ENCODE measurements at places on chromosomes 13 and 19.

GRCh38 chr13:25111585-25111956, 15.6 kb downstream of the PABPC3 start:
- DNase-seq = no peak

- no peak for DNase-seq
These were observed 9.1 kb upstream of the BCAM start for GRCh38 chr19:44799627-44800346.

DNA sequence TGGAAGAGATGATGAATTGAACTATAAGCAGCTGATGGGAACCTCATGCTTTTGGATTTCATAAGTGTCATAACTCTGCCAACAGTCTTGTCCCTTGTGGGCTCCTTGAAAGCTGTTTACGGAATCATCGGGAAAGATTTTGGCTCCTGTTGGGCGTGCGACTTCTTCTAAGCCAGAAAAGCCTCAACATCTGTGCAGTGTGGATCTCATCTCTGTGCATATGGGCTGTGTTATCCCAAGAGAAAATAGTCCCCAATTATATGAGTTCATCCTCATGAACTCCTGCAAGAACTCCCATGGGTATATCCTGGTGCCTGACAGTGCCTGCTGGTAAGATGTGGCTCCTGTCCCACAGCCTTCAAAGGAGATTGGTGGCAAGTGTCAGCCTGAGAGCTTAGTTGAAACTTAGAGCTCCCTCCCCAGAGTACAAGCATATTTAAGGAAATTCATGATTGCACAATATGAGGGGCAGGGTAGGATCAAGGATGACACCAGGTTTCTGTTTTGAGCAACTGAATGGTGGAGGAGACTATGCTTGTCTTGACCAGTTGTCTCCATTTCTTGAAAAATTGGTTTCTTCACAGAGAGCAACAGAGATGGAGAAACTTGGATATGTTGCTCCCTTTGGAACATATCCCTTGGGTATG, 243.5 kb downstream of the ITGBL1 start:
- no peak for DNase-seq

- peak; percentile 80 for DNase-seq
These were observed 24.8 kb downstream of the ZNF473 start for GRCh38 chr19:50050406-50051227.

DNA sequence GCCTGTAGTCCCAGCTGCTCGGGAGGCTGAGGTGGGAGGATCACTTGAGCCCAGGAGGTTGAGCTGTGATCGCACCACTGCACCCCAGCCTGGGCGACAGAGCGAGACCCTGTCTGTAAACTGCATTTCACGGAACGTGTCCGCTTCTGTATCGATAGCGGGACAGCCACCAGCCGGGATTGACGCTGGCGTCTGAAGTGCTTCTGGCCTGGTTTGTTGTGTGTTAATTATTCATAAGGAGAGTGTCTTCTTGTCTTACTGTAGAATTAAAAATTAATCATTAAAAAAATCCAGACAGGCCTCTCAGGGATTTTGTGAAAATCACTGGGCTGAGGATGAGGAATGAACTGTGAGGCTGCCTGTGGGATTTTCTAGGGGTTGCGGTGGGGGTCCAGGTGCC, 16.2 kb upstream of the MISP start:
- DNase-seq = no peak

DNA sequence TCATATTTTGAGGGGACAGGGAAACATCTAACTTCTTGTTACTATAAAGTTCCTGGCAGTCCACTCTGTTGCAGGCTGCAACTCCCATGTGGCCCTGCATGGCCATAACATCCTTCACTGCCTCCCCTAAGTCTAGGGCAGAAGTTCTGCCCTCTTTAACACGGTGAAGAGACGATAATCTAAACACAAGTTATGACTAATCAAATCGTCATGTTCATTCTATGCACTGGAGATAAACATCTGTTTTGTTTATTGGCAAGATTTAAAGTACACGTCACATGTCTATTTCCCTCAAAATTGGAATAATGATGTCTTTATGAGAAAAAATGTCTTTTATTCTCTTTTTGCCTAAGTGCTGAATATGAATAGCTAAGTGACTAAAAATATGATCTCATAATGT, 1629.4 kb downstream of the PCDH9 start:
- DNase-seq = no peak

DNA sequence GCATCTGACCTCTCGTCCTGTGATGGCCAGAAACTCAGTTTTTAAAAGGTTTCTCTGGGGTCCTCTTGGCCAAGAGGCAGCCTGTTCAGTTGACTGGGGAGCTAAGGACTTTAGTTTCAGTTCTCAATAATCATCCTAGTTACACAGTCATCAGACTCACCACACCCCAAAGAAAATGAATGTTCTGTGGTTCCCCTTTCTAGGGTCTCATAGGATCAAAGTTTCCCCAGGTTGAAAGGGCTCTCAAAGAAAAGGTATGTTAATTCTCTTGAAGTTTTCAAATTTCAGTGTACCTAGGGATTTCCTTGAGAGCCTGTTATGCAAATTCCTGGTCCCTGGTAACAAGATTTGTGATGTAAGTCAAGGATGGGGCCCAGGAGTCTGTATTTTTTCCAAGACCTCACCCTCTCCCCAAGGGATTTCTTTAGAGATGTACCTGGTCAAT, 94.9 kb downstream of the FAM216B start:
- DNase-seq = no peak

DNA sequence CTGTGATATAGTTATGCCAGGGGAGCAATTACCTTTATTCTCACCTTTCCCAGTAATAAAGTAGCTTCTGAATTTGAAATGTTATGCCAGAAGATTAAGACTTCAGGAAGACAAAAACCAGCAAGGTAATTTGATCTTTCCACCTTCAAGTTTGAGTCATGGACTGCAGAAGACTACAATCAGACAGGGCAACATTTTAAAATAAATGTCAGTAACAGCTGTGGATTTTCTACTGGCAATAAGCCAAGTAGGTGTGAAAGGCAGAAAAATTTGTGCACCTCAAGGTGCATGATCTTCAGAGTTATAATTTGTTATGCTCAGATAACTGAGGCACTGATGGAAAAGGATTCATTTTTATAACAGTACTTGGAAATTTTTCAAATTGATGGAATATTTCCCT, 54.9 kb downstream of the SLITRK1 start:
- no peak for DNase-seq

DNA sequence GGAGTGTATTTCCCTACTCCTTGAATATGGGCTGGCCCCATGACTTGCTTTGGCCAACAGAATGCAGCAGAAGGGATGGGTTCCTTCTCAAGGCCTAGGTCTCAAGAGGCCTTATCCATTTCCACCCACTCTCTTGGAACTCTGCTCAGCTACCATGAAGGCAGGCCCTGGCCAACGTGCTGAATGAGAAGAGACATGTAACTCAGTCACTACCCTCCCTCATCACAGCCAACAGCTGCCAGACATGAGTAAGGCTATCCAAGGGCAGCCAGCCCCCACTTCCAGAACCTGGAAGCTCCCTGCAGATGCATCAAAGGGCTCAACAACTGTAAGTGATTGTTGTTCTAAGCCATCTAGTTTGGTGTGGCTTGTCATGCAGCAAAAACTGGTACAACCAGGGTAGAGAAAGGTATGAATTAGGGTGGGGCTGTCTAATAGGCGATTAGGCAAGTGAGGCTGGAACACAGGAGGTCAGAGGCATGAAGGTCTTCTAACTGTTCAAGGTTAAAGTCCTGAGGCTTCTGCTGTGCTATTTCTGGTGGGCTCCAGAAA, 1.4 kb upstream of the RASL11A start:
- DNase-seq = no peak

DNA sequence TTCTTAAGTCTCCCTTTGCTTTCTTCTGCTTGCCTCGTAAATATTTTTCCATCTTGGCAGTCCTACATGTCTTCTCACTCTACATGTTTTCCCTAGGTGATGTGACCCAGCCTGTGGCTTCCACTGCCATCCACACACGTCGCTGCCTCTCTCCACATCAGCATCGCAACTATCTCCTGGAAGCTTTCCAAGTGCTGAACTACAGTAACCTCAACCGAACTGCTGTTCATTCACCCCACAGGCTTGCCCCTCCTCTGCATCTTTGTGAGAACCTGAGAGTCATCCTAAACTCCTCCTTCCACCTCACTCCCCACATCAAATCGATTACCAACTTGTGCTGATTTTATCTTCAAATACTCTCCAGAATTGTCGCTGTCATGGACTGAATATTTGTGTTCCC, 41.2 kb upstream of the USPL1 start:
- no peak for DNase-seq

- DNase-seq = no peak
These were observed 21.2 kb downstream of the SIGLEC7 start for GRCh38 chr19:51163257-51163656.

GRCh38 chr19:18385675-18386542, at the start of gene GDF15:
Gene GDF15 (plus strand): TSS chr19:18386158. CDS start chr19:18386190, 32 bp downstream.
- DNase-seq = no peak

DNA sequence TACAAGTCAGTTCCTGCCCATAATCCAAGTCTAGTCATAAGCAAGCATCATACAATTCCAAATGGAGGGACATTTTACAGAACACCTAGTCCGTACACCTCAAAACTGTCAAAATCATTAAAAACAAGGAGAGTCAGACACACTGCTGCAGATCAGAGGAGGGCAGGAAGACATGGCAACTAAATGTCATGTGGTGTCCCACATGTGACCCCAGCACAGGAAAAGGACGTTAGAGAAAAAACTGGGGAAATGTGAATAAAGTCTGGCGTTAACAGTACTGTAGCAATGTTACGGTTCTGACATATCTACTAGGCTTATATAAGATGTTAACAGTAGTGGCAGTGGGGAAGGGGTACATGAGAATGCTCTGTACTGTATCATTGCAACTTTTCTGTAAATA, 2.3 kb downstream of the ZSCAN5A start:
- no peak for DNase-seq

DNA sequence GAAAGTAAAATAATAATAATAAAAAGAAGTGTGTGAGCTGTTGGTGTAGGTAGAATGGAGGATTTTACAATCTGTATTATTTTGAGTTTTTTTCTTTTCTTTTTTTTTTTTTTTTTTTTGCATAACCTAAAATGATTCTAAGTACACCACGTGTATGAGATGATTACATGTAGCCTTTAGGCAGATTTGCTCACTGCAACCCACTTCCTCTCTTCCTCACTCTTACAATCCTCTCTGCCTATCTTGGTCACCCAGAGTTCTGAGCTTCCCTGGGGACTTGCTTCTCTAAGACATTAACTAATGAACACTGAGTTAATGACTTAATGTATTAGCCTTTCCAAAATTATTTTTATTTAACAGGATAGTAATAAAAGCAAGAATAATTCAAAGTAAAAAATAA, 1169.6 kb downstream of the EFNB2 start:
- no peak for DNase-seq

- DNase-seq = no peak
These were observed 514 bp downstream of the PCID2 start for GRCh38 chr13:113207890-113208420.

DNA sequence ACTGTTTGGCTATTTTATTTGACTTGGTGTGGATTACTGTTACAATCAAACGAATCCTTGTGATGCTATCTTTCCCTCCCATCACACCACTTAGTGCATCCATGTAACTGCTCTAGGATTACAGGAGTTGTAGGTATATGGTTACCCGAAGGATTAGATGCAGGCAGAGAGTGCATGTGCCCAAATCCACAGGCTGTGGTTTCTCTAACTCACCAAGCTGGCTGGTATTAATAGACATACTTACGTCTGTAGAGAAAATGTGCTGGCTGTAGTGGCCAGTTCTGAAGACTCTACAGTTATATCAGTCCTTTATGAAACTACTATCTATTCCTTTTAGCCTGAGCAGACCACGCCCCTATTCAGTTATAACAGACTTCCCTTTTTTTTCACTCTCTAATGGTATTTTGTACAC, 1.1 kb upstream of the HMGB1 start:
- DNase-seq = no peak

- DNase-seq = no peak
These were observed 108.4 kb downstream of the DLEU7 start for GRCh38 chr13:50735071-50735470.

- no peak for DNase-seq
These were observed 10.5 kb upstream of the CEACAM20 start for GRCh38 chr19:44539991-44540390.

- no peak for DNase-seq
These were observed 135.6 kb downstream of the TM9SF2 start for GRCh38 chr13:99636728-99637353.

GRCh38 chr19:10286803-10287737, at the start of gene ICAM4:
Gene ICAM4 (plus strand): TSS chr19:10286955. CDS start chr19:10287013, 58 bp downstream.
- DNase-seq = no peak

DNA sequence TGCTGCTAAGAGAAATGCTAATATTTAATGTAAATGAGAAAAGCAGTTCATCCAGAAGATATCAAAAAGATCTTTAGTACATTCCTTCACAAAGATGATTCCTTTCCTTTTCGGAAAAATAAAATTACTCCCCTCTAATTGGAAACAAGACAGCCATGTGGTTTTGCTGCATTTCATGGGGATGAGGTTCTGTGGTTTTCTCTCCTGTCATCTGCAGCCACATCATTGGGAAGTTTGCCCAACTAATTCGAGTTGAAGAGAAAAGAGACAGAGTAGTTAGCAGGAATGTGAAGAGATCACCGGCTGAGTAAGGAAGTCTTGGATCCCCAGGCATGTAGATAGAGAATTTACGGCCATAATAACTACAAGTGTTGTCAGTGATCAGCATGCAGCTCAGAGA, 122.1 kb downstream of the CYSLTR2 start:
- no peak for DNase-seq

- no peak for DNase-seq
These were observed 359.4 kb downstream of the ZNF536 start for GRCh38 chr19:30731591-30731990.

- peak; percentile 69 for DNase-seq
These were observed 22.5 kb upstream of the NFIC start for GRCh38 chr19:3343619-3344502.

DNA sequence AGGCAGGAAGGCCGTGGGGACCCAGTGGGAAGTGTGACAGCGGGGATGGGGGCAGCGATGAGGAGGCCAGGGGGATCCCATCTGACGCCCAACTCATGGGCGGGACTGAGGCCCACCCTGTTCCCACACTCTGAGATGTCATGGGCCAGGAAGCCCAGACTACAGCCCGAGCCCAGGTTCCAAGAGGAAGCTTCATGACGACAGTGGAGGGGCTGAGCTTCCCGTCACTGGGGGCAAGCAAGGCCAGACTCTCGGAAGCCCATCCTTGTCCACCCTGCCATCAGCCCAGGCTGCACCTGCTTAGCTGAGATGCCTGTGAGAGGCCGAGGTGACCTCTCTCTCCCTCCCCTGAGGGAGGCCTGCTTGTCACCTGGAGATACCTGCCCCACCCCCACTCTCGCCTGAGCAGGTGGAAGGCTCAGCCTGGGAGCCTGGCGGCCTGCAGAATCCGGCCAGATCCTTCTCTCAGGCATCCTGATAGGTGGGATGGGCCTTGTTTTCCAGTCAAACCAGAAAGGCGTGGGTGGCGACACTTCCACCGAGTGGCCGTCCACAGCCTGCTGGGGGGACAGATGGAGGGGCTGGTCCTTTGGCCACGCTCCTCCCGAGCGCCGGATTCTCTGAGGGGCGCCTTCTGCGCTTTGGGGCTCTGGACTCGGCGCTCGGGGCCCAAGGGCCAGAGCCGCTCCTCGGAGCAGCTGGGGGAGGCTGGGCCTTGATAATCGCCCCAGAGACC, 4.8 kb downstream of the ZBTB7A start:
- no peak for DNase-seq
